ENCODE measurements at places on chromosomes 1 and 21.

- DNase-seq: peak; percentile 87
Observed at GRCh38 chr1:101200513-101200912, 36.3 kb upstream of the S1PR1 start.

DNA sequence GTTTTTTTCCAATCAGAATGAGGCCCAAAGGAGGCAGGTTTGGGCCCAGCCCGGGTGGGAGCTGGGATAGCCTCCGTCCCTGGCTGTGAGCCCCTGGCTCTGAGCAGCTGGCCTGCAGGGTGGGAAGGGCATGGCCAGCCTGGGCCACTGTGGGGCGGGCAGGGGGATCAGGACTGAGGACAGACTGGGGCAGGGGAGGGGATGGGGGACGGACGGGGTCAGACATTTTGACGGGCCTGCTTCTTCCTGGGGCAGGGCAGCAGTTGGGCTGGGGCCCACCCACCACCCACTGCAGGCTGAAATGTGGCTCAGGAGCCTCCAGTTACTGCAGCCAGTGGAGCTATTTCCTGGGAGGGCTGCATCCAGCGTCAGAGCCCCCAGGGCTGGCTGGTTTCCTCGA lies 2.5 kb upstream of the SLC6A9 start:
- no peak for DNase-seq

DNA sequence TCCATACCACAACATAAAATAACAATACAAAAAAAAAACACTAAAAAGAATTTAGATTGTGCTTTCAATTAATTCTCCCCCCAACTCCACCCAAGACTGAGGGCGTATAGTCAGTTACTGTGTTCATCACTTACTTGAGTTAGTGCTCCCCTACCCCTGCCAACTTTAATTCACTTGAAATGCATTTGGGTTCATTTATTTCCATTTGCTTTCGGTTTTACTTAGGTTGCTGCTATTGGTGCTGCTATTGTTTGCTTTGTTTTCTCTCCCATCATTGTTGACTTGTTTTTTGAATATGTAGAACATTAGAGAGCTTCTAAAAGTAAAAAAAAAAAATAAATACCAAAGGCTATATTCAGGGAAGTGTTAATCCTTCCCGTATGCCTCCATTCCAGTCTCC lies 10.7 kb upstream of the CYYR1 start:
- no peak for DNase-seq

DNA sequence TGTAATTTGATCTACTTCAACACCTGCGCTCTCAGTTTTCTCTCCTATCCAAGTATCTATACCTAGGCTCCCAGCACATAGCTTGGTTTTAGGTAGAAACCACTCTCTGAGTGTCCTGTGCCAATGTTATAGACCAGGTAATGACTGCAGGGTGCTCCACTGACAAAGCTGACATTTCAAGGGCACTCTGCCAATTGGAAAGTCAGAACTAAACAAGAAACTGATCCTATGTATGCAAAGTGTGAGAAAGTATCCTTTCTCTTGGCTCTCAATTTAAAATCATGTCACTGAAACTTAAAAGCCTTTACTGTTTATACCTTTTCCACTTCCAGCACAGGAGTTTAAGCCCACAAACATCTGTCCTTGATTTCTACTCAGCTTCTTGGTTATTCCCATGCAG lies 45.0 kb upstream of the AIM2 start:
- no peak for DNase-seq

- DNase-seq: no peak
Observed at GRCh38 chr21:25461725-25462124, 145.6 kb downstream of the MRPL39 start.

GRCh38 chr1:205328476-205328875 lies 6.9 kb upstream of the NUAK2 start:
- no peak for DNase-seq

- DNase-seq: no peak
Observed at GRCh38 chr1:38778521-38778920, 81.1 kb downstream of the RRAGC start.

DNA sequence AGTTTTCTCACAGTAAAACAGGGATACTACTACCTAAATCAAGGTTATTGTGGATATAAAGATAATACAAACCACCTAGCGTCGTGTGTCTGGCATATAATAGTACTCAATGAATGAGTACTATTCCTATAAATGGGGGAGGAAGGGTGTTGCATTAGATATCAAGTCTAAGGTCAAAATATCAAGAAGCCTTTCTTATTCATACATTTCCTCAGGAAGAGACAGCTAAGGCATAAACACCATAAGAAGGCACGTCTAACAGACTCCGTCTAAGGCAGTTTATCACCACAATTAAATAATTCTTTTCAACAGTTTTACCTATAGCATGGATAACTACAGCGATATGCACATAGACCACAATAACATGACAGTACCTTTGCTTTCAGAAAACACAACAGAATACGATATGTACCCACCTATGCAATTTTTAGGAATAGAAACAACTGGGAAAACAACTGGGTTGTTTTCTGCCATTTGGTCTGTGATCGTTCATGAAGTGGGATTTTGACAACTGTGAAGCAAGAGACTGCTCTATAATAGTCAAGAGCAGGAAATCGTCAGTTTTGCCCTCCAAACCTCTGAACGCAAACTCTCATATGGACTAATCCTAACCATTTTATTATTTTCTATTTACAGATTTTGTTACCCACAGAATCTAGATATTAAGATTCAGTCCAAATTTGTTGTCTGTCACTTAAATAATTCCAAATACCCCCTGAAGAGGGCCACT lies 53.1 kb downstream of the HNRNPR start:
- DNase-seq: no peak

DNA sequence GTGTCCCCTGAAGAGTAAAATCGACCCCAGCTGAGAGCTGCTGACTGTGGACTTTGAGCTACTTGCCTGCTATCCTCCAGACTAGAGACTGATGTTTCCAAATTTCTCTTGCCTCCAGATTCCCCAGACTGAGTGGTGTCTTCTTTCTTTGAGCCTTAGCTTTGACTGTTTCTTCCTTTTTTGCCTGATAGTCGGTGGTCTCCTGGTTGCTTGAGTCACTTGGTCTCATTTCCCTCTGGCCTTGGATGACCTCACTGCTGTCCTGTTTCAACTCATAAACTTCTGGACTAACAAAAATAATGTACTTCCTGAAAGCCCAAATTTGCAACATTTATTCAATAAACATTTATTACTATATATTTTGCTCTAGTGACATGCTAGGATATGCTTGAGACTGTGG lies 52.9 kb upstream of the DIPK1A start:
- DNase-seq: no peak

- DNase-seq: no peak
Observed at GRCh38 chr1:11735531-11735853, 444 bp upstream of the AGTRAP start.

- no peak for DNase-seq
Observed at GRCh38 chr1:154434346-154435085, 29.4 kb downstream of the IL6R start.

DNA sequence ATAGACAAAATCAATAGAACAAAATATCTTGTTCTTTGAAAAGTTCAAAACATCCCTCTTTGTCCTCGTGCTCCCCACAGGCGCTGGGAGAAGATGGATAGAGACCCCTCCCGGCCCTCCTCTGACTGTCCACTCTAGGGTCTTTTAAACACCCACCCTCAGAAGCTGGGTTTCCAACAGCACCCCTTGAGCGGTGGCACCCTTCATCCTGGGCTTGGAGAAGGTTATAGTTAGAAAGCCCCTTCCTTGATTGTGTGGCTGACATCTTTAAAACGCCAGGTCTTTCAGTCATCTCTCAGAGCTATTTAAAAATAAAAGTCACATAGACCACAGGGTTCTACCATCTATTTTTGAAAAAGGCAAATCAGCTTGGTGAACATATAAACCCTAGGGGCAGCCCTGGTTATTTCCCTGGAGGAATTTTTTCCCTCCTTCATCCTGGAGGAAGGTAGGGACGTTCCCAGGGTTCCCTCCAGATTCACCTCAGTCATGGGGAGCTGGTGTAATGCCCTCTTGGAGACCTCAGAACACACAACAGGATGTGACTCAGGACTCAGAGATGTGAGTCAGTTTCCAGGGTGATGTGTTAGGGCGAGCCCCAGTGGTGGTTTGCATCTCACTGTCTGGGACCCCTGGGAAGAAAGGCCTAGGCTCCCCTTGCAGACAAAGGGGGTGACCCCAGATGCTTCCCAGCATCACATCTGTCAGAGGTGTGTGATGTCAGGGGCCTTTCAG lies 138.5 kb downstream of the CLIC6 start:
- DNase-seq: peak; percentile 68

DNA sequence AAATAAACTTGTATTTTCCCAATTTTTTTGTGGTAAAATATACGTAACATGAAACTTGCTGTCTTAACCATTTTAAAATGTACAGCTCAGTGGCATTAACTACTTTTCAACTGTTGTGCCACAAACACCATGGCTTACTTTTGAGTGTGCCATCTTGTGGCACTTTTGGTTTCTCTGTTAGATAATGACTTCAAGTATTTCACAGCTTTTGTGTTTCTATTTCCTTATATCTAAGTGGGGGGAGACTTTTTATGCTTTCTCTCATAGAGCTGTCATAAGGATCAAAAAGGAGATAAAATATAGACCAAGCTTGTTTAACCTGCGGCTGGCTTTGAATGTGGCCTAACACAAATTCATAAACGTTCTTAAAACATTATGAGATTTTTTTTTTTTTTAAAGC lies 44.3 kb downstream of the CDC14A start:
- DNase-seq: no peak

DNA sequence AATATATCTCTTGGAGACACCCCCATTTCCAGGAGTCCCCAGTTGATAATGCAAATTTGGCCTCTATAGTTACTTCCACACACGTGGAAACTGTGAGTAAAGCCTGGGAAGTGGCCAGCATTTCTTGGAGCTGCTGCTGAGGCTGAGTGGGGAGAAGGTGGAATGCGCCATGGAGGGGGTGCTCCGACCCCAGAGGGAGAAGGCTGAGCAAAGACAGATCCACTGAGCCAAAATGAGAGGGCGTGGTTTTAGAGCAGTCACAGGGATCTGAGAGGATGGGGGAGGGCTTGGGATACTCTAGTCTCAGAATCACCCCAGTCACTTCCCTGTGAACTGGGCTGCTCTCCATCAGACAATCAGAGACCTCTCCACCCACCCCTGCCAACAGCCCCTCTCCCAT lies 38.7 kb downstream of the TRIM62 start:
- DNase-seq: no peak

- no peak for DNase-seq
Observed at GRCh38 chr1:230753586-230754251, 6.5 kb downstream of the CAPN9 start.

DNA sequence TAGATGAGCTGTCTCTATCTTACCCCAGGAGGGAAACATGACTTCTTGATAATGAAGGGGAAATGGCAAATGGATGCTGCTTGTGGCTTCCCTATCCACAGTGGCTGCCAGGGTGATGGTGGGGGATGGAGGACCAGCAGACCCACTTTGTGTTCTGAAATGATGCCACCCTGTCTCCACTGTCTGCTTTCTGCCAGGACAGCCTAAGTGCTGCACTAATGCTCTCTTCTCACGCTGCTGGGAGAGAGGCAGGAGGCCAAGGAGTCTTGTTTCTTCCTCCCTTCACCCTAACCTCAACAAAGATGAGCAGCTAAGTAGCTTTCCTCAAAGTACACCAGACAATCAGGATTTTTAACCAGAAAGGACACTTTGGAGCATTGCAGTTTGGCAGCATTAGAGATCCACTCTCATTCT lies 36.6 kb downstream of the XCL1 start:
- DNase-seq: no peak

DNA sequence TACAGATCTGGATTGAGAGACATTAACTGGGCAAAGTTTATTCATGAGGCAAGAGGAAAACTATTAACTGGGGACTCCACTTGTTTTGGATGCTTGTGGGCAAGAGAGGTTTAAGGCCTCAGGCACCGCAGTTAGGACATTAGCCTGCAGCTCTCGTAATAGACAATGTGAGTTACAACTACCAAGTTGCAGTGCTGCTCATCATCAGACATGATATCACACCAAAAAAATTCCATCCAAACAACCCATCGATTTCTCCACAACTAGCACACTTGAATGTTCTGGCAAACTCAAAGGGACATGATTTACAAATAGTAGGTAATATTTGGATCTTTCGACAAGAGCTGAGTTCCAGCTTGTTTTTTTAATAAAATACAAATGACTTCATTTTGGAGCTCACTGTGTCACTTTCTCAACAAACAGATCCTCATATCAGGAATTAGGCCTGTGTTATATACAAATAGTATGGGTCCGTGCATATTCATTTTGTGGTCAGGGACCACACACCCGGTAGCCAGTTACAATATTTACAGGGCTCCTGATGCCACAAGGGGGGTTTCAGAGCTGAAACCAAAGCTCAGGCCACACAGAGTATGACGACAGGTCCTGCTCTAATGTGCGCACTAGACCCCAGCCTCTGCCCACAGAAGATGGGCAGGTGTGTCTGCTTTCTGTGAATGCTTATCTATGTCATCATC lies 128.0 kb downstream of the TGFBR3 start:
- DNase-seq: no peak

DNA sequence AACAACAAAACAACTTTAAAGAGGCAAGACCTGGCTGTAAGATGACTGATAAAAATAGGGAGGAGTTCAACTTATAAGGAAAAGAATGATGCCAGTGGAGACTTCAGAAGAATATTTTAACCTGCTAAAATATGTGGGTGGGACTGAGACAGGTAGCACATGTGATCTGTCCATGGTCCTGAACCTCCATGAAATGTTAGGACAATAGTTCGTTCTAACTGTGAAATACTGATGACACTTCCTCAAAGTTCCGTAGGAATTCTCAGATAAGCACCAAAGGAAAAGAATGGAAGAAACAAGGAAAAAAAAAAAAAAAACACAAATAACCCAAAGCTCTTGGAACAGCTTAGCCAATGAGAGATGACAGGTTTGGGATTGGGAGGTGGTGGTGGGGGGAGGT lies 44.7 kb downstream of the CDC42BPA start:
- no peak for DNase-seq
